ENCODE measurements at places on chromosomes 11 and 22.

DNA sequence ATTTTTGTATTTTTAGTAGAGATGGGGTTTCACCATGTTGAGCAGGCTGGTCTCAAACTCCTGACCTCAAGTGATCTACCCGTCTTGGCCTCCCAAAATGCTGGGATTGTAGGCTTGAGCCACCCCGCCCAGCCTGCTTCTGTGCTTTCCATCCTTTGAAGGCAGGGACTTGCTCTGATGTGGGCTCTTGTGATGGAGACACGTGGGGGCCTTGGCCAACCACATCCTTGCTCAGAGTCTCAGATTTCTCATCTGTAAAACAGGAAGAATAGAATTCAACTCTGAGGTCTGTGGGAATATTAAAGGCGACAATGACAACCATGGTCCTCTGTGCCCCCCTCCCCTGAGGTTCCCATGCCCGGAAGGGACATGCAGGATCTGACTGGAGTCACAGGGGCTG is 3.8 kb upstream of the GGA1 start:
- DNase-seq: peak; percentile 81

DNA sequence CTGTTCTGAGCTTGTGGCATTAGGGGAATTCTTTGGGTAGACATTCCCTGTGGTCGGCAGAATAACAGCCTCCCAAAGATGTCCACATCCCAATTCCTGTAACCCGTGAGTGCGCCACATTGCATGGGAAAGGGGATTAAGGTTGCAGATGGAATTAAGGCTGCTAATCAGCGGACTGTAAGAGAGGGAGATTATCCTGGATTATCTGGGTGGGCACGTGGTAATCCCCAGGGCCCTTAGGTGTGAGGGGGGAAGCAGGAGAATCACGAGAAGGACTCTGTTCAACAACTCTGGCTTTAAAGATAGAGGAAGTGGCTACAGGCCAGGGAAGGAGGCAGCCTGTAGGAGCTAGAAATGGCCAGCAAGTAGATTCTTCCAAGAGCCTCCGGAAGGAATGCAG is 16.0 kb downstream of the CACNG2 start:
- DNase-seq: no peak

DNA sequence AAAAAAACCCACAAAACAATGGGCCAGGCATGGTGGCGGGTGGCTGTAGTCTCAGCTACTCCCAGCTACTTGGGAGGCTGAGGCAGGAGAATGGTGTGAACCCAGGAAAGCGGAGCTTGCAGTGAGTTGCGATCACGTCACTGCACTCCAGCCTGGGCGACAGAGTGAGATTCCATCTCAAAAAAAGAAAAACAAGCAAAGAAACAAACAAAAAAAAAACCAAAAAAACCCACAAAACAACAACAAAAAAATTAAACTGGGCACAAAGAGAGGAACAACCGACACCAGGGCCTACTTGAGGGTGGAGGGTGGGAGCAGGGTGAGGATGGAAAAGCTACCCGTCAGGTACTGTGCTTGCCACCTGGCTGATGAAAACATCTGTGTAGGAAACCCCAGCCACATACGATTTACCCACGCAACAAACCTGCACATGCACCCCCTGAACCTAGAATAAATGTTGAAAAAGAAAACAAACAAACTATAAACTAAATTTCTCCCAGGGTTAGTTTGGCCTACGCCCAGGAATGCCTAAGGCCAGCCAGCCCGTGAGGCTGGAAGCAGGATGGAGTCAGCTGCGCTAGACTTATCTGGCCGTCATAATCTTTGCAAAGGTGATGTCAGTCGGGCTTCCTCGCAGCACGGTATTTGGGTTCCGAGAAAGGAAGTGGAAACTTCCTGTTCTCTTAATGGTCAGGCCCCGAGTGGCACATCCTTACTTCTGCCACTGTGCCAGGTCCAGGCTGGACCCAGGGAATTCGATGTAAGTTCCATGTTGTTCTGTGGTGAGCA is 21.9 kb upstream of the CYB5R3 start:
- DNase-seq: no peak

- DNase-seq: no peak
These were observed 12.3 kb upstream of the SYT7 start for GRCh38 chr11:61593151-61593550.

DNA sequence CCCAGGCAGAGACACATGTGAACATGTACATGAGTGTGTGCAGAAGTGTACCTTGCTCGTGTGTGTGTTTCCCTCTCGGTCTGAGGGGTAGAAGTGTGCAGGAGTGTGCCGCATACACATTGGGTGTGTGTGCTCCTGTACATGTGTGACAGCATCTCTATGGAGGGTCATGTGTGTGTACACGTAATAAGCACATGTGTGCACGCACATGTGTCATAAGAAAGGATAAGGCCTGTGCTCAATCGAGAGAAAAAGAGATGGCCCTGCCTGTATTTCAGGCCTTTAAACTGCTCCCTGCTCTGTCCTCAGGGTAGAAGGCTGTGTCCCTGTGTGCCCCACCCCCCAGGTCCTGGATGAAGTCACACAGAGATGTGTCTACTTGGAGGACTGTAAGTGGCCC is 61.8 kb downstream of the OTOG start:
- DNase-seq: no peak

Measured in naive thymus-derived CD8-positive, alpha-beta T cell (primary cell).